ENCODE measurements at places on chromosomes 4 and X. TPM values are rescaled to one million over a fixed set of nuclear protein-coding genes. Genes with fewer than 3 reads are reported as not detected.

The SPATA4 gene
- 0.07 TPM for total RNA-seq

The CCDC149 gene
- total RNA-seq: 1.4 TPM

The PKD2 gene
- 16.7 TPM for total RNA-seq

The ADH4 gene
- not detected for total RNA-seq

The ZFP42 gene
- total RNA-seq: not detected

The OPRPN gene
- not detected for total RNA-seq

The SMIM20 gene
- 27.1 TPM for total RNA-seq

The VEGFC gene
- total RNA-seq: 15.7 TPM

The ZDHHC9 gene
- total RNA-seq: 41.0 TPM

The NDST4 gene
- not detected for total RNA-seq

The TMEM33 gene
- total RNA-seq: 33.9 TPM

The FAM9B gene
- not detected for total RNA-seq

The CLNK gene
- not detected for total RNA-seq

The ELOVL6 gene
- 24.0 TPM for total RNA-seq

The CD99L2 gene
- total RNA-seq: 50.0 TPM

The MAGEE2 gene
- not detected for total RNA-seq

The DCX gene
- not detected for total RNA-seq

The IBSP gene
- not detected for total RNA-seq

The ZAR1 gene
- 0.10 TPM for total RNA-seq

The RPS6KA6 gene
- 7.6 TPM for total RNA-seq

The ATP6AP1 gene
- total RNA-seq: 102 TPM

The NSUN7 gene
- total RNA-seq: 0.27 TPM

The TMPRSS11F gene
- not detected for total RNA-seq

The CENPVL1 gene
- not detected for total RNA-seq

The CLDN34 gene
- total RNA-seq: not detected

The DCHS2 gene
- total RNA-seq: not detected

The CT45A1 gene
- not detected for total RNA-seq

The AWAT2 gene
- not detected for total RNA-seq

The AMOT gene
- 0.01 TPM for total RNA-seq

The GAGE2A gene
- not detected for total RNA-seq

The NEIL3 gene
- 15.9 TPM for total RNA-seq

The XK gene
- 0.27 TPM for total RNA-seq

The PDLIM3 gene
- total RNA-seq: 0.10 TPM

The ENPEP gene
- not detected for total RNA-seq

The XPNPEP2 gene
- not detected for total RNA-seq

The GAGE12F gene
- total RNA-seq: not detected

The TRIM60 gene
- total RNA-seq: not detected

The PLXNB3 gene
- total RNA-seq: 3.7 TPM

The CSAG1 gene
- 0.38 TPM for total RNA-seq

The PLAC1 gene
- 0.80 TPM for total RNA-seq

The BEX3 gene
- total RNA-seq: 239 TPM

The DUX4 gene
- total RNA-seq: not detected

The DDX53 gene
- not detected for total RNA-seq

The S100G gene
- total RNA-seq: not detected

The TMEM156 gene
- 19.5 TPM for total RNA-seq

The DAPP1 gene
- not detected for total RNA-seq

The COL25A1 gene
- not detected for total RNA-seq

The EGF gene
- 0.27 TPM for total RNA-seq

The MAGEA8 gene
- total RNA-seq: not detected

The CABS1 gene
- total RNA-seq: not detected

The COMMD8 gene
- total RNA-seq: 14.2 TPM

The FAM241A gene
- 1.0 TPM for total RNA-seq

The LRIT3 gene
- total RNA-seq: 0.06 TPM

The STK26 gene
- 9.6 TPM for total RNA-seq

The RAB33A gene
- total RNA-seq: 0.25 TPM
